ENCODE measurements at places on chromosomes 2 and 18.

GRCh38 chr2:235936493-235936892 is 231.7 kb downstream of the GBX2 start:
- no peak for DNase-seq

- DNase-seq = peak; percentile 88
These were observed 42.1 kb upstream of the TRIM43B start for GRCh38 chr2:95526360-95527341.

DNA sequence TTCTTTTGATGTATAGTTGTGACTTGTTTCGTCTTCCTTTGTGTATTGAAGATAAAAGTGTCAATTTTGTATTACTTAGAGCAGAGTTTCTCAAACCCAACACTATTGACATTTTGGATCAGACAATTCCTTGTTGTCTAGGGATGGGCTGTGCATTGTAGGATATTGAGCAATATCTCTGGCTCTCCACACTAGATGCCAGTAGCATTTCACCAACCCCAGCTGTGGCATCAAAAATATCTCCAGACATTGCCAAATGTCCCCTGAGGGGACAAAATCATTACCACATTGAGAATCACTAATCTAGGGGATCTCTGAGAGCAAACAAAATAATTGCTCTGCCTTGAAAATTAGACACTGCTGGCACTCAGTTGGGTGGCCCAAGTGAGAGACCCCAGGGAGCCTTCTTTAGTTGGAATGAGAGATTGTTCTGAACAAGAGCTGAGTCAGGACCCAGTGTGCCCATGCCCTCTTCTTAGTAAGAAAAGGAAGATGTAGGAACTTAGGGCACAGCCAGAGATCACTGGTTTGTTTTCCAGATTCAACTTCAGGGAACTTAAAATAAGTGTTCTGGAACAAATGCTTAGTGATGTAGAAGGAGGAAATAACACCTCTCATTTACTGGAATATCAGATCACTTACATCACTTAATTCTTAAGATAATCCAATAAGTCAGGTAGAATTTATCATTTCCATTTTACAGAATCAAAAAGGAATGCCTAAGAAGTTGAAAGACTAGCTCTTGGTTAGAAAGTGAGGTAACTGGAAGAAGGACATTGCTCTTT is 466.6 kb upstream of the TNP1 start:
- DNase-seq = no peak

DNA sequence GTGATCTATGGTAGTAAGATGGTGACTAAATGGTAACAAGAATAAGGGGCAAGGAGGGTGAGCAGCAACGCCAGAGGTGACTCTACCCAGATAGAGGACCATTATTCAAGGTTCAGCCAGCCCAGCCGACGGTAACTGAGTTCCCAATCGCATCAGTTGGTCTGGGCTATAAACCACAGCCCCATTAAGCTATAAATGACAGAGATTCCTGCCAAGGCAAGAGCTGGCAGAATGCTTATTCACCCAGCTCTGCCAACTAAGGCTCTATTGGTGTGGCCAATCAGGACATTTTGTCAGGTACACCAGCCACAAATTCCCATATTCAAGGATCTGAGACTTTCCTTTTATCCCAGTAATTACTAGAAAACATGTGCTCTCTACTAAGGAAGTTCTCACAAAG is 3.6 kb downstream of the CHN1 start:
- DNase-seq = no peak

DNA sequence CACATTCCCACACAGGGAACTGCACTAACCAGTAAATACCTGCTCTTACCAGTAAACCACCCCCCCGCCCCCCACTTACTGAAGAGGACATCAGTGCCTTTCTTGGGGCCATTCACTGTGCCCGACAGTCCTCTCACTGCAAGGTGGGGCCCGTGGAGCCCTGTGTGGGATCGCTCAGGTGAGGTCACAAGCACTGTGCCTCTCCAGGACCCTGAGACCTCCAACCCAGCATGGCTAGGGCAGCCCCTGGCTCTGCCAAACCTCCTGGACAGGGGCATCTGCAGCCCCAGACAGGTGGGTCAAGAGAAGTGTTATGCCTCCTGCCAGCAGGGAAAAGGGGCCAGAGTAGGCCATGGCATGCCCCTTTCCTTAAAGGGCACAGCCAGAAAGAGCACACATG is 6.7 kb upstream of the NEURL3 start:
- no peak for DNase-seq

GRCh38 chr2:11024687-11025086 is 113.0 kb downstream of the KCNF1 start:
- DNase-seq = no peak

DNA sequence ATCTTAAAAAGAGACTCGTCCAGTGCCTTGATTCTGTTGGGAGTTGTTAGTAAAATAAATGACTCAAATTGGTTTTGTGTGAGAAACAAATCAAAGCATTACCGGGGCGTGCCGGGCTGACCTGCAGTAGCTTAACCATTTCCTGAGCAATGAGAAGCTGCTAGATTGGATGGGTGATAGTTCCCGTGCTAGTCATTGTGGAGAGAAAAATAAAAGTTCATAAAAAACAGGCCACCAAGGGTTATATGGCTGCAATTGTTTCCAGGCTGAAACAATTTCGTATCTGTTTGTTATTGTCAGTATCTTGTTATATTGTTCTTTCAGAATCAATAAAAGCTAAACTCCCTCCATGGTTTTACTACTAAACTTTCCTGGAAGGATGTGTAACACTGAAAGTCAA is 314.4 kb downstream of the MTX2 start:
- no peak for DNase-seq

GRCh38 chr2:101658387-101658786 is 39.1 kb upstream of the MAP4K4 start:
- DNase-seq = no peak

GRCh38 chr2:191686729-191687128 is 8.8 kb downstream of the NABP1 start:
- no peak for DNase-seq

GRCh38 chr2:238263204-238264071 is 23.6 kb upstream of the HES6 start:
- DNase-seq = peak; percentile 89

- DNase-seq = no peak
These were observed 65.9 kb upstream of the STPG4 start for GRCh38 chr2:47221039-47221438.

DNA sequence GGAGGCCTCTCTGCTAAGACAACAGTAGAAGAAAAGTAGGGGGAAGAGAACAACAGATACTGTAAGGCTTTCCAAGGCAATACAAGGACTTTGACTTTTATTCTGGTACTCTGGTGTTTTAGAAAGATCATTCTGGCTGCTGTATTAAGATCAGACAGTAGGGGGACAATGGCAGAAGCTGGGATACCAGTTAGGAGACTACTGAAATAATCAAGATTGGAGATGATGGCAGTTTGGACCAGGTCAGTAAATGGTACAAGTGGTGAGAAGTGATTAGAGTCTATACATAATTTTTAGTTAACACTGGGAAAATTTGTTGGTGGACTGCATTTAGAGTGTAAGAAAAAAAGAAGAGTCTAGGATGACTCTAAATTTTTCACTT is 139.7 kb downstream of the ROCK1 start:
- no peak for DNase-seq

DNA sequence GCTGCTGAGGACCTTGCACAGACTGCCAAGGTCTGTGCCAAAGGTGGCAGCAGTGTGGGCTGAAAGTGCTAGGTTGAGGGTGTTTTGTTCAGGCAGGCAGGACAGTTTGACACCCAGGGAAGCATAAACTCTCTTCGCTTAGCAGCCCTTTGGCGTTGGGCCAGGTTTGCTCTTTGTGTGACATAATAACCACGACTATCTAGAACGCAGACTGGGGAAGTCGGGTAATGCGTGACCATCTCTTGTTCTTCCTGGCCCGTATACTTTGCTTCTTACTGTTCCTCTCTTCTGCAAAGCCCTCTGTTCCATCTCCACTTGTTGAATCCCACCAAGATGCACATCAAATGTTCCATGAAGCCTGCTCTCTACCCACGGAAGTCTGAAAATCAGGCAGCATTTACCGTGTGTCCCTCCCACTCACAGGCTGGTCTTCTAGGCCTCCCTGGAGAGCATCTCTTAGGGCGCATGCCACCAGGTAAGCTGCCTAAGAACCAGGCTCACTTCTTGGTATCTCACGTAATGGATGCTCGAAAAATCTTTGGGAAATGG is 96.7 kb upstream of the LMAN1 start:
- DNase-seq = no peak

- no peak for DNase-seq
These were observed 9.1 kb downstream of the EHD3 start for GRCh38 chr2:31243053-31243452.

- no peak for DNase-seq
These were observed 65.3 kb downstream of the PRKRA start for GRCh38 chr2:178385595-178386148.

DNA sequence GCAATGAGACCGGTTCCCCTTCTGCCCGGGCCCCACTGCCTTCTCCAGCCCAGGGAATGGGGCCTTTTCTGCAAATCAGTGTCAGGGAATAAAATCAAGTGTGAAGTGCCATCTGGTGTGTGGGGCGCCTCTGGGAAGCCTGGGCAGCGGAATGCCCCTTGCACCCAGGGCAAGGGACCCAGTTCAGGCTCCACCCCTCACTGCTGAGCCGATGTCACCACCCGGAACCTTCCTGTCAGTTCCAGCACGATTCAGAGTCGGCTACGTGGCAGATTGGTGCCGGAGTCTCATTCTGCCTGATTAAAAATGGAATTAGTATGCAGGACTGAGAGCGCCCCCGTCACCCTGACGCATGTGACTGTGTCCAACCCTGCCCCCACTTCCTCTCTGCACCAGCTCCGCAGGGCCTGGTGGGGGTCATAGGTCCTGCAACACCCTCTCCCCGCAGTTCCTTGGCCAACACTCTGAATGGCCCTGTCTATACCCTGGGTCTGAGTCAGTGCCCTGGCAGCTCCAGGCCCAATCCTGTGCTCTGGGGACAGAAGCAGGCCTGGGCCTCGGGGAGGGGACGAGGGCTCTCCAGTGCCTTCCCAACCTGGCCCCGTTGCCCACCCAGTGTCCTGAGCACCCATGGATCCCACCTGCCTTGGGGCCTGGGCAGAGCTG is 8.2 kb upstream of the ALPI start:
- DNase-seq = no peak

- DNase-seq = no peak
These were observed 353.1 kb upstream of the FANCL start for GRCh38 chr2:58594175-58594574.

DNA sequence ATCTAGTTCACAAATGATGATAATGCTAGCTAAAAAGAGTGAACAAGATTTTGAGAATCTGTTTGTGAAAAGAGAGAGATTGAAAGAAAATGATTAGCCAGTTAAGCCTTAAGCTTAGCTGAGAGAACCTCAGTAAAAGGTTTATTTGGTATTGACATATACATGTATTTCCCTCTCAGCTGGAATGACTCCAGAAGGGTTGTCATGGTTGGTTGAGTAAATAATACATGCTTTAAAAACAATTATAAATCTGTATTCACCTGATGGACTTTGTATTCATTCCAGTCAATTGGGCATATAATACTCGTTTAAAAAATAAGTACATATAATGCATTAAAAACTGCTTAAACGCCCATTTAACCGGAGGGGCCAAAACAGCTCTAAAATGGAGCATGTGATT is 181.4 kb downstream of the GRB14 start:
- no peak for DNase-seq

- DNase-seq = no peak
These were observed 243.5 kb downstream of the CDH7 start for GRCh38 chr18:65994302-65994701.

DNA sequence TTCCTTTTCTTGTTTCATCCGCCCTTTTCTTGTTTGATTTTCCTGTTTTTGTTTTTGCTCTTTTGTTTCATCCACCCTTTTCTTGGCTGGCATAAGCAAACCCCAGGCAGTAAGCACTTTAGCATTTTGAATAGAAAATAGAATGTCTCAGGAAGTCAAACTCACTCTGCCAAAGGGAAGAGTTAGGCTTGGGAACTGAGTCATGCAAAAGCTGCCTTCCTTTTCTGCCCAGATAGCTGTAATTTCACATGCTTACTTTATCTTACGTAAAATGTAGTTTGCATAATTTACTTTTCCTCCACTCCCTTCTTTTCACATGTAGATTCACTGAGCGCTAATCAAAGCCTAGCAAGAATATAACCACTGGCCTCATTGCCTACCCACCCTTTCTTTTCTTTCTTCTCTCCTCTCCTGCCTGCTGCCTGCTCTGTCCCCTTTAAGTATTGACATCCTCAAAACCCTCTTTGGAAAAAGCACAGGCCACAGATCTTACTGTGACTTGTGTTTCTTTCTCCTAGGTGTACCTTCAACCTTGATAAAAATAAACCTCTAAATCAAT is 48.4 kb downstream of the CNGA3 start:
- no peak for DNase-seq

GRCh38 chr2:236572482-236572881 is 2.9 kb downstream of the ACKR3 start:
- no peak for DNase-seq

DNA sequence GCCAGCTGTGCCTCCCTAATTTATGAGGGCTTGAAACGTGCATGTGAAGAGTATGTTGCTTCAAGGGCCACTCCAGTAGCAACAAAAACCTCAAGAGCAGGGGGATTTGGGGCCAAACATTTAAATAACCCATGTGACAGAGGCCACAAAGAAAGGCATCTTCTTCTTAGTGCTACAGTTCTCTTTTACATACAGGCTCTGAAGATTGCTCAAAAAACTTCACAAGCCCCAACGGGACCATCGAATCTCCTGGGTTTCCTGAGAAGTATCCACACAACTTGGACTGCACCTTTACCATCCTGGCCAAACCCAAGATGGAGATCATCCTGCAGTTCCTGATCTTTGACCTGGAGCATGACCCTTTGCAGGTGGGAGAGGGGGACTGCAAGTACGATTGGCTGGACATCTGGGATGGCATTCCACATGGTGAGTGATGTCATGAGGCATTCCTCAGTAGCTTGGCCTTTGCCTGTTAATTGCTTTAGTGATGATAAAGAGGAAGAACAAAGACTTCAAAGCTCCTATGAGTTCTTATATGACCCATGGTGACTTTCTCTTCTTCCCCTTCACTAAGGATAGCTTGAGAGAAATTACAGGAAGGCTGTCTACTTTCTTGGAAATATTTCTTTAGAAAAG is 40.1 kb downstream of the NRP2 start:
- DNase-seq = no peak

GRCh38 chr2:65980531-65980930 is 454.4 kb upstream of the MEIS1 start:
- DNase-seq = no peak

- DNase-seq = no peak
These were observed 21.2 kb downstream of the GORASP2 start for GRCh38 chr2:170950221-170950761.

DNA sequence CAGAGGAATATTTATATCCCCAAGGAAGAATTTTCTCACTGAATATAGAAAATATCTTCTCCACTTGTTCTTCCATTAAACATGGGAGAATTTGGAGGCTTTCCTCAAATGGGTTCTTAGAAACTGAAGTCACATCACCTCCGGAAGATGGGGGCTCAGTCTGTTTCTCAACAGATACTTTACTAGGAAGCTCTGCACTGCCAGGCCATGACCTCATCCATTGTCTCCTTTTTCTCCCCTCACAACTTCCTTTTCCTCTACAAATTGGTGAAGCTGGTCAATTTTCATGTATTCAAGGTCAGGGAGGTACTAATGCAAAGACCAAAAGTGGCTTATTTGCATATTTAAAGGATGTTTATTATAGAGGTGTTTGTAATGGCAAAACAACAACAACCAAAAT is 173.1 kb downstream of the RNF152 start:
- DNase-seq = no peak

GRCh38 chr18:6653880-6654279 is 75.6 kb upstream of the ARHGAP28 start:
- no peak for DNase-seq

Measured in left forelimb (tissue), 1 donor.